ENCODE measurements at places on chromosomes 13 and 19.

GRCh38 chr19:39299832-39300231 is 3.6 kb downstream of the IFNL1 start:
- no peak for DNase-seq

GRCh38 chr13:112481458-112481857 is 105.3 kb downstream of the SPACA7 start:
- no peak for DNase-seq

DNA sequence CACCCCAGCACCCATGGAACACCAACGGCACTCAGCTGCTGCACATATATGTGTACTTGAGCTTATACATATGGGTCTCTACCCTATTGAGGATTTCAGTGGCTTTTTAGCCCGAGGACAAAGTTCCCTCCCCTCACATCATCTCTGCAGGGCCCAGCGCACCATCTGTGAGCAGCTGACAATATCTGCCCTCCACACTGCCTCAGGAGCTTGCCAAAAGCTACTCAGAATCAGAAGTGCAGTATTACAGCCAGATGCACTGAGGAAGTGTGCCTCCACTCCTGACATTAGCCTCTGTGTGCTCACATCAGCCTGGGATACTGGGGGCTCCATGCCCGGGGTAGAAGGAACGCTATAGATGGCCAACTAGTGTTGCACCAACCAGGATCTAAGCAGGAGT is 903.9 kb downstream of the UQCRFS1 start:
- no peak for DNase-seq

GRCh38 chr13:96533408-96533807 is 443.5 kb downstream of the HS6ST3 start:
- no peak for DNase-seq

DNA sequence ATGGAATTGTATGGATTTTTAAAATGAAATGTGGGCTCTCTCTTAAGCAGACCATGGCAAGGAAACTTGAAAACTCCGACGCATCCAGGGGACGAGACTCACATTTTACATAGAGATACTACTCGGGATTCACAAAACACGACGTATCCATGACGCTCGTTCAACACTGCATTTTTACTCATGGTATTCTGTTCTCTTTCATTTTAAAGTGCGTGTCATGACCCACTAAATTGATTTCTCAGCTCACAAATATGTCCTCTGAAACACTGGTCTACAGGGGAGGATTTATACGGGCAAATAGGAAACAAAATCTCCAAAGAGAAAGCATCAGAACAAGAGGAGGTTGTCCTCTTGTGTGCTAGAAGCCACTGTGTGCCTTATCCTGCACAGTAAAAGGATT is 523.5 kb downstream of the MYO16 start:
- DNase-seq, result no peak

DNA sequence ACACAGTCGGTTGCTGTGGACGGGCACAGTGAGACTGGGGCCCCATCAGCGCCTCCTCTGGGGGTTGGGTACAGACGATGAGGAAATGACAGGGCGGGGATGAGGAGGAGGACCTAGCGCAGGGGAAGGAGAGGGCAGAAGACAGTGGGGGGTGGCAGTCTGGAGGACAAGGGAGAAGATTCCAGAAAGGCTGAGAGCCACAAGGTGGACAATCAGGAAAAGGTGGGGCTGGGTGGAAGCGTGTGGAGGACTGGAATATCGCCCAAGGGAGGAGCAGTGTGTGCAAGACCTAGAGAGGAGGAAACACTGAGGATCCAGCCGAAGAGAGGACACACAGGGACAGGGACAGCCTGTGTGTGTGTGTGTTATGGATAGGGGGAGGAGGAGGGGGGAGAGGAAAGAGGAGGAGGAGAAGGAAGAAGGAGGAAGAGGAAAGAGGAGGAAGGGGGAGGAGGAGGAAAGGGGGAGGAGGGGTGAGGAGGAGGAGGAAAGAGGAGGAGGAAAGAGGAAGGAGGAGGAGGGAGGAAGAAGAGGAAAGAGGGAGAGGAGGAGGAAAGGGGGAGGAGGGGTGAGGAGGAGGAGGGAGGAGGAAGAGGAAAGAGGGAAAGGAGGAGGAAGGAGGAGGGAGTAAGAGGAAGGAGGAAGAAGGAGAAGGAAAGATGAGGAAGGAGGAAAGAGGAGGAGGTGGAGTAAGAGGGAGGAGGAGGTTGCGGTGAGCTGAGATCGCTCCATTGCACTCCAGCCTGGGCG is 15.8 kb upstream of the GARIN5A start:
- no peak for DNase-seq

- no peak for DNase-seq
These were observed 340.6 kb downstream of the ENOX1 start for GRCh38 chr13:43446126-43446525.

DNA sequence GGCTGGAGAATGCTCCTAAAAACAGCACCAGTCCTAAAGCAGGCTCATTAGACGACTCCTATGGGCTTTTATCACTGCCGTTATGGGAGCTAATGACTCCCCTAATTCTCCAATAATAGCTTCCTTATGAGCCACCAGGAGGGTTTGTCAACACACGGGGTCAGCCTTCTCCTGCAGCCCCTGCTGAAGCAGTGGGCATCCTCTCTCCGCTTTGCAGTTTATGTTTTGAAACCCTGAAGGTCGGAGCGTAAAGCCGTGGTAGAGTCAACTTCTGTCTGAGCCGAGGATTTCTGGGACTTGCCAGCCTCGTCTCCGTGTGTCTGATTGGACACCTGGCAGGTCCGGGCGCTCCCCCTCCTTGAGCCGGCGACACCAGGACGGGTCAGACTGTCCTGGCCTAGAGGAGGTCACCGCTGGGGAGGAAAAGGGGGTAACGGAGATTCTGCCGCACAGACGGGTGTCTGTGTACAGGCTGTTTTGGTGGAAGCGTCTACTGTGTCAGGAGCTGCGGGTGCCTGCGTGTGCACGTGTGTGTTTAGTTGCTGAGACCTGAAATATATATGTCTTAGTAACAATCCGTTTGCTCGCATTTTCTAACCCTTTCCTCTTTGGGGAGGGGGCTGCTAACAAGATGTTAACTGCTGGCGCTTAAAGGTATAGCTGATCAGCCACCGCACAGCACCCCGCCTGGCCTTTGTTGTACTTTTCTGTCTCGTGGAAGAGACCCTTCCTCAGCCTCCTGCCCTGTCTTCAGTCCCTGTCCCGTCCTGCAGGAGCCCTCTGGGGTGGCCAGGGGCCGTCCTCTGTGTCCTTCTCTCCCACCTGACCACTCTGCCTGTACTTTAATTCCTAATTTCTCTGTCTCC is 1.9 kb downstream of the KDM4B start:
- no peak for DNase-seq

DNA sequence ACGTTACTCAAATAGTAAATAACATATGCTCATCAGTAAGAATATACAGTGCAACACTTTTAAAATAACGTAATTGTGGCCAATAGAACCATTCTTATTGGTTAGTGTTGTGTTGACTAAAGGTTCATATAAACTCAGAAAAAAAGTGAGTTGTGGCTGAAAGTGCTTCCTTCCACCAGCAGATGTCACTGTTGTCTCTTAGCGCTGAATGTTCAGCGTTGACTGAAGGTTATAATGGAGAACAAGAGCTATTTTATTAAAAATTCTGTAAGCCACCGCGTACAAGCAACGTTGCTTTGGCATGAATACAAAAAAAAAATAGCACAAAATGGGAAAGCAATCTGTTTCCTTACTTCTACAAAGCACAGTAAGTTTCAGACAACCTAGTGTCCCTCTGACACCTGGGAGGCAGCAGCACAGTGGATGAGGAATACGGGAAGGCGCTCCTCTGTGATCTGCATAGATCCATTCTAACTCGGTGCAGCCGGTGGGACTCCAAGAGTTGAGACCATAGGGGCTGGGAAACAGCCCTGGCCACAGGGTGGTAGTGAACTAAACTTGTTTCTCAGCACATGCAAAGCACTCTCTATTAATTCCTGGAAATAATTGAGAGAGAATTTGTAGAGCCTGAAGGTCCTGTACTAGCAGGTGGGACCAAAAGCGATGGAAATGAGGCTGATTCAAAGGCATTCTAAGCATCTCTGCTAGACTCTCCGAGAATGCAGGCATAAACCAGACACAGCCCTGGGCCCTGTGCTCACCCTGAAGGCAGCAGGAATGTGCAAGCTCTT is 23.9 kb upstream of the OXGR1 start:
- DNase-seq, result peak; percentile 87

- DNase-seq, result no peak
These were observed 1.8 kb upstream of the NEK5 start for GRCh38 chr13:52130641-52131040.

DNA sequence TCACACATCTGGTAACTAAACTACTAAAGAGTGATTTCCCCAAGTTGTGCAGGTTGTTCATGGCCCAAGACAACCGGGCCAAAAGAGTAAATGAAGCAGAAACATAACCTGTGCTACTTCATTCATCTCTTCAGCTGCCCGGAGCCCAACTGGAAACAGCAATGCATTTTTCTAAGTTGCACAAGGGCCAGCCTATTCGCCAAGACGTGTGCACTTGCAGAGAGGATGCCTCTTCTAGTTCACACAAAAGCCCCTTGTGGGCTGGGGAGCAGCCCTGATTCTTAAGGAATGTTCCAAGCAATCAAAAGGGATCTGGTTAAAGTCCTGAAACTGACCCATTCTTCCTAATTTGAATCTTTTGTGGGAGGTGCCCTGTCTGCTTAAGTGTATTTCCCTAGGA is 275.8 kb downstream of the SHISA2 start:
- DNase-seq, result no peak

GRCh38 chr19:43688059-43688701 is 18.2 kb upstream of the PLAUR start:
- no peak for DNase-seq

DNA sequence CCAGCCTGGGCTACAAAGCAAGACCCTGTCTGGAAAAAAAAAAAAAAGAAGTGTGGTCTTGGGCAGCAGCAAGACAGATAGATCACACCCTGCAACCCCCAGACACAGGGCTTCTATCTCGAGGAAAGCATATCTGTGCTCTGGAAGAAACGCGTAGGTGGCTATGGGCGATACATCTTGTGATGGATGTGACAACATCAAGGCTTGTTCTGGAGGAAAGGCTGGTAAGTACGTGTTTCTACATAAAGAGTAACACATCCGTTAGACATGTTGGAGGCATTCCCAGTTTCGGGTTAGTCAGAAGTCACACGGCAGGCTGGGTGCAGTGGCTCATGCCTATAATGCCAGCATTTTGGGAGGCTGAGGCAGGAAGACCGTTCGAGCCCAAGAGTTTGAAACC is 6.6 kb upstream of the DHDH start:
- no peak for DNase-seq

DNA sequence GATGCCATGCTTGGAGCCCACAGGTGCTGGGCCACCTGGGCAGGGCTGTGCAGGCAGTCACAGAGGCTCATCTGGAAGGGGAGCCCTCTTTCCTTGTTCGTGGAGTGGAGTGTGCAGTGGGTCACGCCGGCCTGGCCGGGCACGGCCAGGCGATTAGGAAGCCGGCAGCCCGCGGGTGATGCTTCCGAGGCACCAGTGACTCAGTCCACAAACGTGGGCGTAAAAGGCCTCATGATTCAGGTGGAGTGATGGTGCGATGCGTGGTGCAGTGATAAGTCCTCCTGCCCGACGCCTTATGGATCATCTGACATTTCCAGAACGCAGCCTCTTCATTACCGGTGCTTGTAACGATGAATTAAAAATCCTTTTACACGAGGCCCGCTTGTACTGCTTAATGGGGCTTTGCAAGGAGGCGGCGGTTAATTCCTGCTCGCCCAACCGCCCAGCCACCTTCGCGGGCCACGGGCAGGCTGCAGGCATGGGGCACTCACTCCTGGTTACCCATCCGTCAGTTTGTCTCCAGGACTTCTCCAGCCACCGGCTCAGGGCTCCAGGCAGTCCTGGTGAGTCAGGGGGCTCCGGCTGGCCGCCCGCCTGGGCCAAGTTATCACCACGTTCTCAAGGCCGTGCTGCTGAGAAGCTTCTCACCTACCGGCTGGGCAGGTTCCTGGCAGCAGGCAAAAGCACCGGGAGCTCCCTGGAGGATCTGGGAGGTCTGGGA is 172.4 kb downstream of the KDM4B start:
- no peak for DNase-seq

GRCh38 chr13:35378939-35379338 is 97.5 kb downstream of the MAB21L1 start:
- DNase-seq, result no peak

DNA sequence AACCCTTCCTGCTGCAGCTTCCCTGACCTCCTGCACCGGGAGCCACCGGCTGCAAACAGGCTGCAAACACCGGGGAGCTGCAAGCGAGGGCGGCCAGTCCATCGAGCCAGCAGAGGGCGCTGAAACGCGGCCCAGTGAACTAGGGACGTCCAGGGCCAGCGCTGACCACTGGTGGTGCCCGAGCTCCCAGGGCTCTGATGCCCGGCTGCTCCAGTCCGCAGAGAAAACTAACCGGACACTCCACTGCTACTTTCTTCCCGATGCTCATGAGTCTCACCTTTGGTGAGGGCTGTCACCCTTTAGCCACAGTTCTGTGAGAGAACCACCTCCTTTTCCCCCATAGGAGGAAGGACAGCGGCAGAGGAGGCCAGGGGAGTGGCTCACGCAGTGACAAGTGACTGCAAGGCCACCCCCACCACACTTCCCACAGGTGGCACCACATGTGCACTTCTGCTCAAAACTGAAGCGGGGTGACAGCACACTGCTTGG is 82.8 kb upstream of the MTIF3 start:
- DNase-seq, result peak; percentile 76

DNA sequence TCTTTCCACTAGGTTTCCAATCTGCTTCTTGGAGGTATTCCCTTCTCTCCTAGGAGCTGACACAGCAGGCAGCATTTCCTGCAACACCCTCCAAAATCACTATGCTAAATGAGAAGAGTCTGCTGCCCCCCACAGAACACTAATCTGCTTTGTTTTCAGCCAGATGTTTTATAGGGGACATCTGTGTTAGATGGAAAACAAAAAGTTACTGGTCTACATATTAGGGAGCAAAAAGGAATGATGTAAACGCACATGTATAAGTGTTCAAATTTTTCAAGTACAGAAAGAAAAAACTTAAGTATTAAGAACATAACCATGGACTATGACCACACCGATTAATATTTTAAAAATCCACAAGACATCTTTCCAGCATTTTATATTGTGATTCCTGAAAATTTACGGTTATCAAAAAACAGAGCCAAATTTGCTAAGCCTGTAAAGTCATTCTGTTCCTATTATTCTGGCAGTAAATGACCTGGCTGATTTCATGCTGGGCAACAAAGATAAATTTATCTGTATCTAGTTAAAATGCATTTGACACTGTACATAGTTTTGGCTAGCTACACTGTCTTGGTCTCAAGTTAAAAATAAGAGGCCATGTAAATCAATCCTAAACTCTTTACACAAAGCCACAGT is 63.3 kb downstream of the DCLK1 start:
- no peak for DNase-seq

GRCh38 chr13:31862828-31863227 is 123.5 kb downstream of the RXFP2 start:
- DNase-seq, result no peak

DNA sequence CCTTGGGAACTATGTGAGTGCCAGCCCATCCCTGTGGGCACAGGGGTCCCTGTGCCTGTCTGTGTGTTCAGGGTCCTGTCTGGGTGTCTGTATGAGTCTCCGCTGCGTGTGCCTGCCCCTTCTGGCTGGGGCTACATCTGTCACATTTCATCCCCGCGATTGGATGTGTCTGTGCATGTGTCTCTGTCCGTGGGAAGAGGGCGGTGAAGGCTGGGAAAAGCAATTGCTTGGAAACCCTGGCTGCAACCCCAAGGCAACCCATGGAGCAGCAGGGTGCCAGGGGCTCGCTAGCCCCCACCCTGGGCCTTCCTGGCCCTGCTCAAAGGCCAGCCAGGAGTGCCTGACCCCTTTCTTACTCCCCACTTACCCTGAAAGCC is 1.4 kb downstream of the MAG start:
- no peak for DNase-seq
